ENCODE measurements at places on chromosomes 13 and 19.

DNA sequence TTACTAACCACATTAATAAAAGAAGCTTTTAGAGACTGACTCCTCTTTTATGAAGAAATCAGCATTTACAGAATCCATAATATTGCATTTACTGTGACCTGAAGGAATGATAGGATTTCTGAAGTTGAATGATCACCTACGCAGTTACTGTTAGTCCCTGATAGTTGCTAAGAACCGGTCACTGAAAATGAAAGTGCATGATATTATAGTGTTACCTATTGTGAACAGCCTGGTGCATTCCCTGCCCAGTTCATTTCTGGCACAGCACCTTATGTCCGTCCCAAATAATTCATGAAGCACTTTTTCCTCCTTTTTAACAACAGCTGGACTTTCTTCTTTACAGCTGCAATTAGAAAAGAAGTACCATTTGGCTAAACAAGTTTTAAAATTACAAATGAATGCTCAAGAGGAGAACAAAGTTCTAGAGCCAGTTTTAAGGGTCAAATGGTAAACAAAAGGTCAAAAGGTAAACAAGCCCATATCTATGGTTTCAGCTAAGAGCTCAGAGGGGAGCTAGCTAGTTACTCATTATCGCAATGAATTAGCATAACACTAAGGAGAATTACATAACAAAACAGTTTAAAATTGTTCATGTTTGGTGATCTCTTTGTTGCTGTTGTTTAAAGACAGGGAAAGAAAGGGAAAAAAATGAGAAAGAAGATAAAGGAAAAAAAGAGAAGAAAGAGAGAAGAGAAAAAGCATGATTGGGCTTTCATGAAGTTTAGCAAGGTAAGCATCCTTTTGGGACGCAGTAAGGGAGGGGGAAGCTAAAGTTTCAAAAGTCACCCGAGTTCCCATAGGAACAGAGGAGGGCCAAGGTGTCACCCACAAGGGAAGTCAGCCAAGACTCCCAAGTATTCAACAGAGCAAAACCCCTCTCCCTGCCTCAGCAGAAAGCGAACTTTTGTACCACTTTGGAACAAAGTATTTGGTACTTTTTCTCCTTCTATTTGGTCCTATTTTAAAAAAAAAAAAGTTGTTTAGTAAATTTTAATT lies 50.2 kb downstream of the FLT3 start:
- DNase-seq: no peak

DNA sequence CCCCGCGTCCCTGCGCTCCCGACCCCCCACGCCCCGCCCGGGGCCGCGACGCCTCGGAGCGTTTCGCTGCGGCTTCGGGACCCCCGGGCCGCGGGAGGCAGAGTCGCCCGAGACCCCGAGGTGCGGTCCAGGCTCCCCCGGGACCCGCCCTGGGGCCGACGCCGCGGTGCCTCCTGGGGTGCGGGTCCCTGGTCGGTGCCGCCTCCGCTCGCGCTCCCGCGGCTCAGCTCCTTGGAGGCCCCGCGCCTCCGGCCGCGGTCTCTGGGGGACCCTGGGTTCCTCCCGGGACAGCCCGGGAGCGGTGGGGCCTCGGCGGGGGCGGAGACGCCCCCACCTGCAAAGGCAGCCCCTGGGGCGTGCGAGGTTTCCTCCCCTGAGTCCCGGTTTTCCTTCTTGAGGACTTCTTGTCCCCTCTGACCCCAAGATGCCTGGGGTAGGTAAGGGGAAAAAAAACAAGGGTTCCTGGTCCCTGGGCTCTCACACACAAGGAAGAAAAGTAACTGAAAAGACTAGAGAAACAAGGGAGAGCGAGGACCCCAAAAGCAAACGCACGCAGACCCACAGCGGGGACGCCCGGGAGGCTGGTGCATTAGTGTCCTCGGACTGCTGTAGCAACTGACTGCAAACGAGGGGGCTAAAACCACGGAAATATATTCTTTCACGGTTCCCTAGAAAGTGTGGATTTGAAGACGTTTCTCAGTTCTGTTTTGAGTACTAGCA lies 740 bp downstream of the ZNF555 start:
- DNase-seq: peak; percentile 47

DNA sequence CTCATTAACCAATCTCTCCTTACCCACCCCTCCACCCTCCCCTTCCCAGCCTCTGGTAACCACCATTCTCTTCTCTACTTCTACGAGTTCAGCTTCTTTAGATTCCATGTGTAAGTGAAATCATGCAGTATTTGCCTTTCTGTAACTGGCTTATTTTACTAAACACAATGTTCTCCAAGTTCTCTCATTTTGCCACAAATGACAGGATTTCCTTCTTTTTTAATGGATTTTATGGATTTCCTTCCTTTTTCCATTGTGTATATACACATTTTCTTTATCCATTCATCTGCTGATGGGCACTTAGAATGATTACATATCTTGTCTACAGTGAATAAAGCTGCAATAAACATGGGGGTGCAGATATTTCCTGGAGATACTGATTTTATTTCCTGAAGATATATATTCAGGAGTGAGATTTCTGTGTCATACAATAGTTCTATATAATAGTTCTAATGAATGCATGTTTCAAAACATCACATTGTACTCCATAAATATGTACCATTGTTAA lies 20.2 kb downstream of the KCTD12 start:
- DNase-seq: no peak

- DNase-seq: peak; percentile 57
Measured at GRCh38 chr19:49920624-49921363, 8.2 kb upstream of the ATF5 start.

DNA sequence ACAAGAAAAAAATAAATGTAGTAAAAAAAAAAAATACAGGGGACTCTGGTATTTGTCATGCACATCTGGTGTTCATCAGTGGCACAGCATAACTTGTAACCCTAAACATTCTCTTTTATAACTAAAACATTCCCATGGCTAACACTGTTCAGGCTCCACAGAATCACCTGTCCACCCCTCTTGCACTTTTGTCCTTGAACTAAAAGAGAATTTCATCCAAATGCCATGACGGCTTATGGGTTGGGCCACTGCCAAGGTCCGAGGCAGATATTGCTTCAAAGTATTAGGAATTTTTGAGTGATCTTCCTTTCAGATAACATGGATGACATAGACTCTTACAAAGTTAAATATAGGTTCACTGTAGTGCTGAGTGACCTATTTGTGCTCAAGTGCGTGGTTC lies 25.7 kb upstream of the SERP2 start:
- no peak for DNase-seq

GRCh38 chr19:36058481-36059179 lies 3.9 kb downstream of the WDR62 start:
- no peak for DNase-seq

GRCh38 chr13:93714171-93714570 lies 487.6 kb downstream of the GPC6 start:
- DNase-seq: no peak

- DNase-seq: no peak
Measured at GRCh38 chr19:33132021-33132420, at the start of gene WDR88. Gene WDR88, plus strand, starts transcription at chr19:33132114. Its CDS starts 56 bp downstream, at chr19:33132170.

GRCh38 chr13:102584434-102584833 lies 12.4 kb upstream of the TPP2 start:
- no peak for DNase-seq

GRCh38 chr19:8641908-8642547 lies 11.6 kb downstream of the NFILZ start:
- DNase-seq: peak; percentile 55

DNA sequence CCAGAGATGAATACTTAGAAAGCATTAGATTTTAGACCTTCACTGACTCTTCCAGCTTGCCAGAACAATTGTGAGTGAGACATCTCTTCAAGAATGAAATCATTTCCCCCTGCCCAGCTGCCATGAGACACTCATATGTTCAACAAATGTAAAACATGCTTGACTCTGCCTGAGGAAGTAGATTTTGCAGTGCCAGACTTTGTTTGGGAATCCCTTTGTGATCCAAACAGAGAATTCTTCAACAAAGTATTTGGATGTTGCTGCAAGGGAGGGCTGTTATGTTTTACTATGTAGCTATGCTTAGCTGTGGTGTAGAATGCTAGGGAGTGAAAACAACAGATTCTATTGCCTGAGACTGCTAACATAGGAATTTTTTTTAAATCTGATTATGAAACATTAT lies 416.4 kb downstream of the DCT start:
- no peak for DNase-seq

DNA sequence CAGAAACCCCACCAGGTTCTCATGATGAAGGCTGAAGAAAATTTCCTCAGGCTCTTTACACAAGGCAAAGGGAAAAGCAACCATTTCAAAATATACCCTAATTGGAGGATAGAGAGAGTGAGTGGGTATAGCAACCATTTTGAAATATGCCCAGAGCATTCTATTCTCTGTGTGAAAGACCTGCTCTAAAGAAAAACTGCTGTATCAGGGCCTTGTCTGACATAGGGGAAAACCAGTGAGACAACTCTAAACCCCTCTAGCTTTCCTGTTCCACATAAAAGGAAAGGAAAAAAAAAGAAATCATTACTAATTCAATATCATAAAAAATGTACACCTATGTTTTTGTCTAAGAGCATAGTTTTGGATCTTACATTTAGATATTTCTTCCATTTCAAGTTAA lies 42.3 kb downstream of the TPTE2 start:
- no peak for DNase-seq

- no peak for DNase-seq
Measured at GRCh38 chr19:19443283-19443682, 37.8 kb downstream of the GATAD2A start.

GRCh38 chr19:1650650-1651567 lies 1.5 kb downstream of the TCF3 start:
- peak; percentile 75 for DNase-seq

DNA sequence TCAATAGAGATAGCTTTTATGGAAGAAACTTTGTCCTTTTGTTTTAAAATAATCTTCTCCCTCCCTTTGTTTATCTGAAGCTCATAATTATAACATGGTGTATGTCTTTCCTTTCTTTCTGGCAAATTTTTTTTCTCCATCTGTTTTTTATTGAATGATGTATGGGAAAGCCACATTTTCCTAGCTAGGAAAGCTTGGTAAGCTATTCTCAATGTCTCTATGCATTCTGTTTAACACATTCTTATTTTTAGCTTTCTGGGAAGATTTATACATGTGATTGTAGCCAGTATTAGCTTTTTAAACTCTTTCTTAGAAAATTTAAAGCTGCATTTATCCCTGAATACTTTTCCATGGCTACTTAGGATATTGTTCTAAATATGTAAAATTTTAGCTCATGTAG lies 124.9 kb upstream of the CSNK1A1L start:
- DNase-seq: no peak

- no peak for DNase-seq
Measured at GRCh38 chr13:24613128-24613527, 67.1 kb upstream of the ATP12A start.

DNA sequence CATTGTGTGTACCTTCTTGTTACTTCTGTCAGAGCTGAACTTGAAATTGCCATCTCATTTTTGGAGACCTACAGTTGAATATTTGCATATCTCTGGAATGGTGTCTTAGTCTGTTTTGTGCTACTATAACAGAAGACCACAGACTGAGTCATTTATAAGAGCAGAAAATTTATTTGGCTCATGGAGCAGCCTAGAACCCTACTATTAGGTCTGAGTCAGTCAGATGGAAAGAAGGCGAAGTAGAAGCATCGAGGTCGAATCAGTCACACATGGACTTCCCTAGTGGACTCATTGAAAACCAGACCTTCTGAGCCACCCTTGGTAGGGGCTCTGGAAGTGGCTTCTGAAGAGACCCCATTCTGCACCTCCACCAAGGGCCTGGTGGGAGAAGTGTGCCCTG lies 33.9 kb upstream of the TPT1 start:
- DNase-seq: no peak
